ENCODE measurements at places on chromosomes 3 and 15. TPM values are rescaled to one million over a fixed set of nuclear protein-coding genes. Genes with fewer than 3 reads are reported as not detected.
A peak's percentile ranks its signal among the peaks of the same experiment; 100 is the strongest.

DNA sequence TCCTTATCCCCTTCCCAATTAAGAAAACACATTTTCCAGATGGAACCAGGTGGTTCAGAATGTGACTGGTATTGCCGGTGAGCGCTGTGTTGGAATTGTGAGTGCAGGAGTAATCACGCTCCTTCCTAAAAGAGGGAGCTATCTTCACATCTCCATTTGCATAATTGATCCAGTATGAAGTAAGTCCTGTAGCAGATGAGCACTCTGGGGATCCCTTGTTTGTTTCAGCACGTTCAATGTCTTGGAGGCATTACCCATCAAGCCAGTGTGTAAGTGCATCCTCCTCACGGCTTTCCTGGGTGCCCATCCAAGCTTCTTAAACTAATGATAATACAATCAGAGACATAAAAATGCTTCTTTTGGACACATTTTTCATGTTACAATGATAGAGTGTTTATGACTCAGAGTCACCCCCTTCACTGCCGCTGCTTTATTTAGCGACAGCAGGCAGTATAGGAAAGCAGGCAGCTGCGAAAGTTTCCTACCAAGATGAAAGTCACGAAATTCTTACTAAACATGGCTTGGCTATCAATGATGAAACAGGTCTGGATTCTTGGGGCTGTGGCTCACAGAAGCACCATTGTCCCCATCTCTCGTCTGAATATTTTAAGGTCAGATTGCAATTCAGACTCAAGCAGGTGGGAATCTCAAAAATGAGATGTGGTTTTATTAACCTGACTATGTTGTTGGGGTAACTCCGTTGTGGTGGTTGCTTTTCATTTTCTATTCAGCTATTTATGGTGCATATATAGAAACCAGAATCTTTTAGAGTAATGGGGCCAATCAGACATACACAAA is 346.3 kb upstream of the MDFIC2 start:
- H3K36me3 ChIP-seq, result no peaks in the 10 kb centered on the region
- no peak for DNase-seq
- H3K4me1 ChIP-seq, result no peaks in the 10 kb centered on the region
- no peak overlapping the region for H3K4me3 ChIP-seq
- H3K27me3 ChIP-seq, result peaks cover 2% of the 10 kb centered on the region
- no peak overlapping the region for H3K27ac ChIP-seq

DNA sequence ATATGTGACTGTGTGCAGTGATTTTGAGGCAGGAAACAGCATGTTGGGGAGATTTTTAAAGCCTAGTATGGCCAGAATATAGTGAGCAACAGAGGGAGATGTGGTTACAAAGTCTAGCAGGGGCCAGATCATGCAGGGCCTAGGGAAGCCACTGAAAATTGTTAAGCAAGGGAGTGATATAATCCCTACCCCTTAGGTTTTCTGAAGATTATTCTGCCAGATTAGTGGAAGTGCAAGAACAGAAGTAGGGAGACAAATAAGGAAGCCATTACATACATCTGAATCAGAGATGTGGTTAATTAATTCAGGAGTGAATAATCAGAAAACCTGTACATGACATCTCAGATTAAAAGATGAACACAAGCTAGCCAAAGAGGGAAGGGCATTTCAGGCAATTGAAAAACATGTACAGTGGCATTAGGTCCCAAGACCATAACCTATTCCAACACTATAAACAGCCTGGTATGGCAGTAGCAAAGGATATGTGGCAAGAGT is 54.8 kb downstream of the MSL2 start:
- no peak overlapping the region for H3K4me3 ChIP-seq
- H3K4me1 ChIP-seq, result peaks cover 2% of the 10 kb centered on the region
- H3K36me3 ChIP-seq, result peaks cover 5% of the 10 kb centered on the region
- no peak for DNase-seq
- H3K27ac ChIP-seq, result peak overlapping the region; percentile 5

DNA sequence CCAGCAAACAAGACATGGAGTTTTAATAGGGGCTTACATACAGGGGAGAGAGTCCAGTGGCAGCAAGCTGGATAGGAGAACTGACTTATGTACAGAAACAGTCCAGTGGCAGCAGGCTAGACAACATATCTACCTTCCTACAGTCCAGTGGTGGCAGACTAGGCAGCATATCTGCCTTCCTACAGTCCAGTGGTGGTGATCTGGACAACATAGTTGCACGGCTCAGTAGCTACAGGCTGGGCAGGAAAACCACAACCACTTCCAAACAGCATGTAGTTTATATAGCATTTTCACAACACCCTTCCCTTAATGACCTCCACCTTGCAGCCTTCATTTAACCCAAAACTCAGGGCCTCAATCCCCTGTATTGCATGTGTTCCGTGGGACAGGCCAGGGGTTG is 181.3 kb upstream of the EIF1B start:
- H3K4me1 ChIP-seq, result no peaks in the 10 kb centered on the region
- H3K36me3 ChIP-seq, result peaks cover 4% of the 10 kb centered on the region
- H3K27ac ChIP-seq, result no peak overlapping the region
- no peak overlapping the region for H3K4me3 ChIP-seq

GRCh38 chr3:67468511-67468910 is 185.9 kb downstream of the SUCLG2 start:
- peaks cover 2% of the 10 kb centered on the region for H3K27me3 ChIP-seq
- H3K36me3 ChIP-seq, result no peaks in the 10 kb centered on the region
- H3K4me3 ChIP-seq, result no peak overlapping the region
- DNase-seq, result no peak

DNA sequence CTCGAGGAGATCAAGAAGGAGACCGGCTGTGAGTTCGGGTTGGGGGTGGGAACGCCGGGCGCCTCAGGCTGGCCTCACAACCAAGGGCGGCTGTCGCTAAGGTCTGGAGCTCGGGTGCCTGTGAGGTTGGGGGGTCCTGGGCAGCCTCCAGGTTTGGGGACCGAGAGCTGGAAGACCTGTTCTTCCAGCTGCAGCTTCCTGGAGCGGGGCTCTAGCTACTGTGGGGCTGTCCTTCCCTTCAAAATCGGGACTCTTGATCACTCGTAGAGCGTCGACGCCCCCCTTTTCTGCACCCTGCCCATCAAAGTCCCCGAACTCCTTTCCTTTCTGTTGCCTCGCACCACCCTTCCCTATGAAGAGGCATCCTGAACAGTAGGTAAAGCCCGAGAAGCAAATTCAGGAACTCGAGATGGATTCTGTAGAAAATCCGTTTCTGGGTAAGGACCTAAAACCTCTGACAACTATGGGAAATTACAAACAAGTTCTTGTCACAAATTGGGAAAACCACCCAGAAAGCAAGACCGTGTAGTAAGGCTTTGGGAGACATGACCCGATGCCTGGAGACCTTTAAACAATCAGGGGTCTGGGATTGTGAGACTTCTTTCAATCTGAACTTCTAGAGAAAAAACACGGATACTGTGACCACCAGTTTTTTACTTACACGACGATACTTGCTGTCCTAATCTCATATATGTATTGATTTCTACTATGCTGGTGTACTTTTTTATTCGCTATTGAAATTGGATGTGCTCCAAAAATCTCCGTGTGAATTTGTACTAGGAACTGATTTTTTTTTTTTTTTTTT is 556 bp downstream of the CHP1 start:
- H3K27me3 ChIP-seq, result no peaks in the 10 kb centered on the region
- peak overlapping the region; percentile 94 for H3K4me3 ChIP-seq
- no peak overlapping the region for H3K27ac ChIP-seq
- peaks cover 2% of the 10 kb centered on the region for H3K4me1 ChIP-seq

DNA sequence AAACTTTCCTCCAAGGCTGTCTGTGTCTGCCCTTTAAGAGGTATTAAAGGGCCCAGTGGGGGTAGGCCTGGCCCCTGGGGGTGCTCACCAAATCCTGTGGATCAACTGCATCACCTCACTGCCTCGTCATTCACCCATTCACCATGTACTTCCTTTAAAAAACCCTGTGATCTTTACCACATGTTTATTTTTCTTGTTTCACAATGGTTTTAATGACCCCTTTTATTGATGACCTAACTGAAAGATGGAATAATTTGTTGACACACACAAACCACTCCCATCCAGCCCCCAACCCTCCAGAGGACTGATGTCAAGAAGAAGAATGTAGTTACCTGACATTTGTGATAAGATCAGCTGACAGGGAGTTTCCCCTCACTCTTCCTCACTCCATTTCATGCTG is 40.8 kb downstream of the KCNAB1 start:
- no peak for DNase-seq
- peaks cover 2% of the 10 kb centered on the region for H3K4me1 ChIP-seq
- H3K27me3 ChIP-seq, result no peaks in the 10 kb centered on the region
- H3K27ac ChIP-seq, result no peak overlapping the region
- no peaks in the 10 kb centered on the region for H3K36me3 ChIP-seq
- H3K4me3 ChIP-seq, result no peak overlapping the region

DNA sequence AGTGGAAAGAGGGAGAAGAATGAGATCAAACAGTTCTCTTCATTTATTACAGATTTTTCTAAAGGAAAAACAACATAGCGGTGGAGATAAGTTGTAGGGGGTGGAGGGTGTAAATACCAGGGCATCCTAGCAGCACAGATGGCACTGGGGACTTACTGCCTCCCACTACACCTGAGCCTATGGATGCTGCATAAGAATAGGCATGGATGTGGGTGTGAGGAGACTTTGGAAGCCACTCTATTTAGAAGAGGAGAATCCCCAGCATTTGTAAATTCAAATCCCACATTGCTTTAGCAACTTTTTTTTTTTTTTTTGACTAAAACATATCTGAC is 27.4 kb upstream of the IL1RAP start:
- H3K4me1 ChIP-seq, result no peaks in the 10 kb centered on the region
- no peak overlapping the region for H3K27ac ChIP-seq
- H3K36me3 ChIP-seq, result no peaks in the 10 kb centered on the region

DNA sequence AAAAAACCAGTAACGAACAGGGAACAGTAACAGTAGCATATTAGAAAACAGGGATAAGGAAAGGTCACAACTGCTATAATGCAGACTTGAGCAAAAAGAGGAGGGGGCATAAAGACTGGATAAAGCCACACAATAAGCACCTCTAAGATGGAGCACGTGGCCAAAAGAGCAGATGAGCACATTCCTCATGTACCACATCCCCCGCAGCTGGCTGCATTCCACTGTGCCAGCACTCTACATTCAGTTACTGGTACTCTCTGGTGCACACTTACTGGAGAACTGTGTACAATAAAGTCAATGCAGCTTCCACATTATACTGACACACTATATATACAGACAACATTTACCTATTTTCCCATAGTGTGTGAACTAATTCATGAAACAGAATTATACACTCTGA is 64.7 kb downstream of the UBE3A start:
- H3K27ac ChIP-seq, result no peak overlapping the region
- no peak for DNase-seq
- no peak overlapping the region for H3K4me3 ChIP-seq
- no peaks in the 10 kb centered on the region for H3K27me3 ChIP-seq

- H3K36me3 ChIP-seq, result peaks cover 4% of the 10 kb centered on the region
- peak overlapping the region; percentile 85 for H3K4me3 ChIP-seq
- peak overlapping the region; percentile 34 for H3K27ac ChIP-seq
- no peak for DNase-seq
- peaks cover 15% of the 10 kb centered on the region for H3K4me1 ChIP-seq
These were observed 529 bp upstream of the DLEC1 start for GRCh38 chr3:38038447-38038911.

- H3K4me1 ChIP-seq, result peaks cover 17% of the 10 kb centered on the region
- H3K36me3 ChIP-seq, result no peaks in the 10 kb centered on the region
- no peak overlapping the region for H3K4me3 ChIP-seq
These were observed 51.4 kb upstream of the RNF7 start for GRCh38 chr3:141686466-141687291.

DNA sequence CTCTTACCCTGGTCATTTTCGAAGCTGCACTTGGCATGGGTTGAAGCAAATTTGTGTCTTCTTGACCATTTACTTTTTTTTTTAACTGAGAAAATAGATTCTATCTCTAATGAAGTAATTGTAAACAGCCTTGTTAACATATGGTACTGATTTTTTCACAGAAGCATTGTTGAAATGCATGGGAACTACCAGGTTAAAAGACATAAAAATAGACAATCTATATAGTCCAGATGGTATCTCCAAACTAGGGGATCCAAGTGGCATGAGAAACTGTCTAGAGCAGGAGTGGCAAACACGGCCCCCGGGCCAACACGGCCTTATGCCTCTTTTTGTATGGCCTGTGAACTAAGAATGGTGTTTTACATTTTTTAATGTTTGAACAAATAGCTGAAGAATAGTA is 41.9 kb downstream of the CACNA1D start:
- no peak for DNase-seq
- H3K4me3 ChIP-seq, result no peak overlapping the region
- no peak overlapping the region for H3K27ac ChIP-seq
- no peaks in the 10 kb centered on the region for H3K36me3 ChIP-seq

DNA sequence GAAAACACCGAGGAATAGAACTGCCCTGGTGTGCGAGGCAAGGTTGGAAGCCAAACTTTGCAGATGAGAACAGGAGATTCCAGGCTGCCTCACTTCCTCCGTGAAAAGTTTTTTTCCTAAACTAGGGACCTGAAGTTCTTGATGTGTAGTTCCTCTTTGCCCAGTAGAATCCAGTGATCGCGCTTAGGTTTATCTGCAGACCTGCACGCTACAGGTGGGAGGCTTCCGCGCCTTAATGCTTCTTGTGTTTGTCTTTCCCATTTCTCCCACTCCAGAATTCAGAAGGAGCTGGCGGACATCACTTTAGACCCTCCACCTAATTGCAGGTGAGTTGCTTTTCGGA is 5.4 kb downstream of the UBE2E1 start:
- H3K27ac ChIP-seq, result peak overlapping the region; percentile 90
- peaks cover 15% of the 10 kb centered on the region for H3K36me3 ChIP-seq
- peak overlapping the region; percentile 94 for H3K4me3 ChIP-seq
- peaks cover 43% of the 10 kb centered on the region for H3K4me1 ChIP-seq
- no peak for DNase-seq

DNA sequence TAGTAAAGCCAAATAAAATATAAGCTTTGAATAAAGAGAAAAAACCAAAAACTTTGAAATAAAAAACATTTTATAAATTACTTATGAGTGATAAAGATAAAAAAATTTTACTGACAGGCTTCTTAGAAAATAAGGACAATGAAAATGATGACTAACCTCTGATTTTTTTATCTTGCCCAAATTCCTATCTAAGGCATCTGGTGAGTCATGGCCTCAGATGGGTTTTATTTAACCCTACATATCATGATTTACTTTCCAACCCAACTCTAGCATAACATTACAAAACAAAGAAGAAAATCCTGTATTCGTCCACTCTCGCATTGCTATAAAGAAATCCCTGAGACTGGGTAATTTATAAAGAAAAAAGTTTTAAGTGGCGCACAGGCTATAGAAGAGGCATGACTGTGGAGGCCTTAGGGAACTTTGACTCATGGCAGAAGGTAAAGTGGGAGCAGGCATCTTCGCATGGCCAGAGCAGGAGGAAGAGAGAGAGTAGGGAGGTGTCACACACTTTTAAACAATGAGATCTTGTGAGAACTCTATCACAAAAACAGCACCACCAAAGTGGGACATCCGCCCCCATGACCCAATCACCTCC is 152.1 kb downstream of the NEK10 start:
- H3K4me1 ChIP-seq, result no peaks in the 10 kb centered on the region
- H3K27ac ChIP-seq, result no peak overlapping the region
- DNase-seq, result no peak
- no peak overlapping the region for H3K4me3 ChIP-seq
- H3K36me3 ChIP-seq, result no peaks in the 10 kb centered on the region

Gene GOLGA6B
- not detected for total RNA-seq

Gene ZNF502
- 2.6 TPM for total RNA-seq

Gene SACM1L
- 46.8 TPM for total RNA-seq

Gene STARD5
- 7.3 TPM for total RNA-seq

Data from endothelial cell (in vitro differentiated cells).